DMS53 (cell line): ENCODE measurements at places on chromosomes 2 and 18.

DNA sequence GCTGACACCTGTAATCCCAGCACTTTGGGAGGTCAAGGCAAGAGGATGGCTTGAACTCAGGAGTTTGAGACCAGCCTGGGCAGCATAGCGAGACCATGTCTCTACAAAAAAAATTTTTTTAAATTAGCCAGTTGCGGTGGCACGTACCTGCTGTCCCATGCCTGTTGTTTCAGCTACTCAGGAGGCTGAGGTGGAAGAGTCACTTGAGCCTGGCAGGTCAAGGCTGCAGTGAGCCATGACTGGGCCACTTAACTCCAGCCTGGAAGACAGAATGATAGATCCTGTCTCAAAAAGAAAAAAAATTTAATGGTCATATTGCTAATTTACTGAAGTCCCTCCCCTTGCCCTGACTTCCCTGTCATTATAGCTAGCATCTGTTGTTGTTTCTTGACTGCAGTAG lies 112.6 kb downstream of the ARHGAP28 start:
- DNase-seq: peak; percentile 66

DNA sequence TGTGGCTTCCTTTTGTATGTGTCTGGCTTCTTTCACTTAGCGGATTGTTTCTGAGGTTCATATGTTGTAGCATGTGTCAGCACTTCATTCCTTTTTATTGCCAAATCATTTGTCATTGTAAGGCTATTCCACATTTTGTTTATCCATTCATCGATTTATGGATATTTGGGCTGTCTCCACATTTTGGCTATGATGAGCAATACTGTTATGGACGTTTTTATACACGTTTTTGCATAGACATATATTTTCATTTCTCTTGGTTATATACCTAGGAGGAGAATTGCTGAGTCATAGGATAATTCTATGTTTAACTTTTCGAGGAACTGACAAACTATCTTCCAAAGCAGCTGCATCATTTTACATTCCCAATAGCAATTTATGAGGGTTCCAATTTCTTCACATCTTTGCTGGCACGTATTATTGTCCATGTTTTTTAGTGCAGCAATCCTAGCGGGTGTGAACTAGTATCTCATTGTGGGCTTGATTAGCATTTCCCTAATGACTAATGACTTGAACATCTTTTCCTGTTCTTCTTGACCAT lies 48.1 kb upstream of the TBC1D8 start:
- DNase-seq: no peak

GRCh38 chr2:128452024-128452411 lies 133.3 kb upstream of the HS6ST1 start:
- DNase-seq: no peak

DNA sequence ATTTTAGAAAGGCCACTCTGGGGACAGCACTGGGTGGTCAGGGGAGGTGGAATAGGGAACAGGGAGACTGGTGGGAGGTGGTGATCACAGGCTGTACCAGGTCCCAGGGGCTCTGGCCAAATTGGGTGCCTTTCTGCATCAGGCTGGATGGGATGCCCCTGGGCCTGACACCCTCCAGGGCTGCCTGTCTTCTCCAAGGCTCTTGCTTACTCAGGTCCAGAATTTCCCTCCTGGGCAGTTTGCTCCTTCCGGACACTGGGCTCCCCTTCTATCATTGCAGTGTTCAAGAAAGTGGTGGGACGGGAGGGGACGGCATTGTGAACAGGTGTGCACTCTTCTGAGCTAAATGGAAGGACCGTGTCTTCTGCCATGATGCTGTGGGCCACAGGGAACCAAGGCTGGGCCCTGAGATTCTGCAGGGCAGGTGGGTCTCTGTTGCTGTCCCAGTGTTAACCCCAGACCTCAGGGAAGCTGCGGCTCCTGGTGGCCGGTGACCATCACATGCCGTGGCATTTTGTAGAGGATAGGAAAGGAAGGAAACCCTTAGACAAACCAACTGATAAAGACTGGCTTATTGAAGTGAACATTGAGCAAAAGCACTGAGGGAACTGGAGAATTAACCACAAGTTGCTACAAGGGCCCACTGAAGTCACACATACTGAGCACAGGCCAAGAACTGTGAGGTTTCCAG lies 93.7 kb upstream of the HS6ST1 start:
- DNase-seq: no peak

DNA sequence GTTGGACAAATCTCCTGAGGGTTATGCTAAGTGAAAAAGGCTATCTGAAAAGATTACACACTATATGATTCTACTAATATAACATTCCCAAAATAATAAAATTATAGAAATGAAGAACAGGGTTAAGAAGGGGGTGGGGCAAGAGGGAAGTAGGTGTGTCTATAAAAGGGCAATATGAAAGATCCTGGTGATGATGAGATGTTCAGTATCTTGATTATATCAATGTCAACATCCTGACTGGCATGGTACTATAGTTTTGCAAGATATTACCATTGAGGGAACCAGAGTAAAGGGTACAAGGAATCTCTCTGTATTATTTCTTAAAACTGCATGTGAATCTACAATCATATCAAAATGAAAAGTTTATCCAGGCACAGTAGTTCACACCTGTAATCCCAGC lies 16.7 kb downstream of the CFAP53 start:
- no peak for DNase-seq

DNA sequence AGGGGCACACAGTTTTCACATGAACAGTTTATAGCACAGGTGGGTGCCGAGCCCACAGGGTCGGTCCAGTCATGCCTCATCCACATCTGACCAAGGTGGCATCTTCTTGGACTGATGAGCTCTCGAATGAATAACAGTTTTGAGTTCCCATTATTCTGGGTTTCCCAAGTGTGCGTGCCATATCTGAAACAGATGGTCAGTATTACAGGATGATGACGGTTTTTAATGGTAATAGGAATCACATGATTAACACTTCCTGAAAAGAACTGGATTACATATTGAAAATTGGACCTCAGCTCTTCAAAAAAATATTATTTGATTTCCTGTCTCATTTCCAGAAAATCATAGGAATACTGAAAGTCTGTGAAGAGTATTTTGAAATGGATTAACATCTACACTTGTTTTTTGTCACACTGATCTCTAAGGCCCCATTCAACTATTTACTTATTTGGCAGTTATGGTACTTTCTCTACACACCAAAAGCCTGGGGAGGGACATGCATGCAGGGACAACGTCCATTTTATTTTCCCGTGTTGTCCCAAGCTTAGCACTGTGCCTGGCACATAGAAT lies 22.2 kb upstream of the NAB1 start:
- DNase-seq: no peak

DNA sequence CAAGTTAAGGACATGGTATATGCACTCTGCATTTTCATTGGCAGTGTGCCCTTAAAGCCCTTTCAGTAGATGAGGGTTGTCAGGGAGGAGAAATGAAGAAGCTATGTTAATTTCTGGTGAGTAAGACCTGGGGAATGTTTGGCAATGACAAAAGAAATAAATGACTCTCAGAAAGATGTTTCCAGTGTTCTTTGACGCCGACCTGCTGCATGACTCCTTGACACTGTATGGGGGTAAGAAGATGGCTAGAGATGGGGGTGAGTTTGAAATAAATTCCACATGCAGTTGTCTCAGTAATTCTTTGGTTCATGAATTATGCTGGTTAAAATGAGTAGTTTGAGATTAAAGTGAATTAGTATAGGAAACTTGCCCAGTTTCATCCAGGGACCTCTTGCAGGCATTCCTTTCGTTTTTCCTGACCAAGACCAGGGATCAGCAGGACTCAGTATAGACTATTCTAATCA lies 5.9 kb downstream of the CCDC121 start:
- DNase-seq: no peak

- DNase-seq: no peak
These were observed 32.8 kb upstream of the PGAP1 start for GRCh38 chr2:196959281-196959680.

- DNase-seq: peak; percentile 86
These were observed at the start of gene MAB21L4 for GRCh38 chr2:240895656-240896388. Gene MAB21L4 (minus strand): TSS chr2:240896156. CDS start chr2:240895997, 159 bp downstream.

DNA sequence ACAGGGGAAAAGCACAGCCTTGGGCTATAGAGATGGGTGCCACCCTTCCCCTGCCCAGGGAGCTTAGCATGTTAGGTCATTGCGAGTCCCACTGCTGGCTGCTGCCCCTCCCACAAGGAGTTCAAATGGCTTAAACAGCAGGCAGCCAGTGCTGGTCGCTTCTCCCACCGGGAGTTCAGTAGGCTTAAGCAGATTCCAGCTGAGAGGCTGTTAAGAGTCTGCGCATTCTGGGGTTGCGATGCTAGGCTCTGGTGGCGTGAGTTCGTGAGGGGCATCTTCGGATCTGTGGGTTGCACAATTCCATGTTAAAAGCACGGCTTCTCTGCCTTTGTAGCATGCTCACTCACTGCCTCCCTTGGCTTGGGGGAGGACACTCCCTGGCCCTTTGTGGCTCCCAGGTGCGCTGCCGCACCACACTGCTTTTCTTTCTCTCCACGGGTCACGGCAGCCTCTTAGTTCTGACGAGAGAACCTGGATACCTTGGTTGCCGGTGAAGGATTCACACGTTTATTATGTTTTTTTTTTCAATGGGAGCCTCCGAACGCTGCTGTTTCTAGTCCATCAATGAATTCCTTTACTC lies 93.2 kb downstream of the UNC80 start:
- no peak for DNase-seq

- DNase-seq: peak; percentile 84
These were observed 5.5 kb downstream of the NHEJ1 start for GRCh38 chr2:219155054-219155644.

DNA sequence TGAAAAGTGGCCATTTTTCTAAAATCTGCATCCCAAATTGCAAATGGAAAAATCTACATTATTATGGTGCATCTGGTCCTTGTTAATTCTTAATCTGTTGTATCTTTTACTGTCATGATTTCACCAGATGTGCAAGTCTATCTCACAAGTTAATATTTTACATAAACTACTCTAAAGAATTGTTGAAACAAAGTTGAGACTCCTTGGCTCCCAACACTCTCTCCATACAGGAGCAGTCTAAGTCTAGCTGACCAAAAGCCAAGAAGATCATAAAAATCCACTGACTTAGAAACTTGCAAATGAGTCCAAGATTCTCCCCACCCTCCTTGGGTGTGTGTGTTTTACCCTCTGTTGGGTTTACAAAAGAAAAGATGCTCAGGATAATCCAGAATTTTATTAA lies 85.1 kb downstream of the NCKAP5 start:
- no peak for DNase-seq

DNA sequence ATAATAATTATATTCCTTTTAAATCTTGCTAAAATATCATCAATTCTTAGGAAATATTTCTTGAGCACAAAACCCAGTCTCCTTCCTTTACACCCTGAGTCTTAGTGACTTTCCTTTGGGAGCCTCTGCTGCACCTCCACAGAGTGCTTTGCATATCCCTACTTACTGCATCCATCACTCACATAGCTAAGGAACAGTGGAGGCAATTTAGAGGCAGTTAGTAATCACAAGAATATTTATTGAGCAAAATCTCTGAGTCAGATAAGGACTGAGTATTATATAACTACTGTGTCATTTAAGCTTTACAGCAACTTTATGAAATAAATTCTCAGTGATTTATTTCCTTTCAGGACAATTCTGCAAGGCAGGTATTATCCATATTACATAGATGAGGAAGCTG lies 327.7 kb downstream of the TMX3 start:
- no peak for DNase-seq

GRCh38 chr2:99150706-99151105 lies 4.0 kb downstream of the TSGA10 start:
- DNase-seq: no peak

DNA sequence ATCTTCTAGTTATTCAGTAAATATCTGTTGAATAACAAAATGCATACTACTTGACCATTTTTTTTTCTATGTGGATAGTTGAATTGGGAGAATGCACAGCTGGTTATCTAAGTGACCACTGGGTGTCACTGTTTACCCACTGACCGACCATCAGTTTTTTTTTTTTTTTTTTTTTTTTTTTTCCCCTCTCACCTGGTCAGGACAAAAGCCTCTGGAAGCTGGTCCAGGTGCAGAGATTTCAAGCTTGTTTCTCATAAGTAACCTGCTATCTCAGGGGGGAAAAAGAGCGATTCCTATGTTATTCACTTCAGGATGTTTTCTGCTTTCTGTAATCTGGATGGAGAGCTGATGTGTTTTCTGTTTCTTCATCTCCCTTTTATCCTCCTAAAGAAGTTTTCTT lies 256.0 kb downstream of the DCDC2C start:
- peak; percentile 75 for DNase-seq

DNA sequence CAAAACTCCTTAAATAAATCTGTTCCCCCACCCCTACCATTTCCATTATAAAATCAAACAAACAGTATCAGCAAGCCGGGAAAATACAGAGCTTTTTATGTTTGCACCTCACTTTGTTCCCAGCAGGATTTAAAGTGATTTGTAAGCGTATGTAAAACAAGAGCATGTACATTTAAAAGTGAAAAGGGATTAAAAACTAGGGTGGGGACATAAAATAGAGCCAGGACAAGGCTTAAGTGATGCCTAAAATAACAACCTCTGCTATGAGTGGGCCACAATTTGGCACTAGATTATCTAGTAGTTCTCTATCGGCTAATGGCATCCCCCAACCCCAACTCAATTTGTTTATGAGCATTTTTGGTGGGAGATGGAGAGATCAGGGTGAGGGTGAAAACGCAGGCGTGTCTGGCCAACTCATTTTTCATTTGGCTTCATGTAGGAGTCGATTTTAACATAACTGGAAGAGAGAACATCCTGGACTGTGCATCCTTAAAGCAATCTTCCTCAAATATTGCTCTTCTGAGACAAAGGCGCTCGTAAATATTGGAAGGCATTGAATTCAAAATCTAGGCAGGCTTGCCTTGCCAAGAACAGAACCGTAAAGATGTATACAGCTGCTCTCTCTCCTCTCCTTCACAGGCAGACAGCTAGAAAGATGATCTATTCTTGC lies 34.5 kb upstream of the TSPYL6 start:
- no peak for DNase-seq

DNA sequence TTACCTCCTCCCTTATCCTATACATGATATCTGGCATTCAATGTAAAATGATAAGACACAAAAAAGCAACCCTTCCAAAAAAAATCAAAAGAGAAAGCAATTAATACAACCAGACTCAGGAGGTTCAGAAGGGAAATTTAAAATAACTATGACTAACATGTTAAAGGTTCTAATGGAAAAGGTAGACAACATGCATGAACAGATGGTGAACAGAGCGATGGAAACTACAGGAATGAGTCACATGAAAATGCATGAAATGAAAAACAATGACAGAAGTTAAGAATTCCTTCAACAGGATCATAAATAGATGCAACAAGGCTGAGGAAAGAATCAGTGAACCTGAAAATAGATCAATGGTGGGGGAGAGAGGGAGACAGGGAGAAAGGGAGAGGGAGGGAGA lies 26.1 kb upstream of the ERCC3 start:
- no peak for DNase-seq

GRCh38 chr2:60212181-60212945 lies 341.1 kb downstream of the BCL11A start:
- no peak for DNase-seq

DNA sequence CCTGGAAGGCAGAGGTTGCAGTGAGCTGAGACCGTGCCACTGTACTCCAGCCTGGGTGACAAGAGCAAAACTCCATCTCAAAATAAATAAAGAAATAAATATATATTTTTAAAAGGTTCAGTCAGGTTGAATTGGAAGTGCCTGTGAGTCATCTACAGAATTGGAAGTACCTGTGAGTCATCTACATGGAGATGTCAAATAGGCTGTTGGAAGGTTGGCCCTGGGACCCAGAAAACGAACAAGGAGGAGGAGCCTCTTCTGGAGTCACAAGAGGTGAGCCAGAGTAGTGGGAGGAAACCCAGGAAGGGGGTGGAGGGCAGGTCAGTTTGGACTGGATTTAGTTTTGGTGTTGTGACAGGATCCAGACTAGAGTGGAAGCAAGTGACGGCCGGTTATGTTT lies 15.2 kb upstream of the SCYGR1 start:
- DNase-seq: peak; percentile 64
